Activated naive CD8-positive, alpha-beta T cell treated with anti-CD3 and anti-CD28 coated beads, Interleukin-2, amount 10 ng/mL, durations not matched to agents 7 days and 5 days (primary cell): ENCODE measurements at places on chromosomes 3 and 15. TPM values are rescaled to one million over a fixed set of nuclear protein-coding genes. Genes with fewer than 3 reads are reported as not detected.

GRCh38 chr3:16286161-16286560 is 21.1 kb downstream of the OXNAD1 start:
- peak; percentile 56 for DNase-seq

- DNase-seq: no peak
Measured at GRCh38 chr3:23183731-23184130, 19.4 kb upstream of the UBE2E2 start.

The CFAP44 gene
- 10.7 TPM for total RNA-seq

GRCh38 chr3:79314962-79315361 is 452.8 kb downstream of the ROBO1 start:
- DNase-seq: no peak

The SIDT1 gene
- total RNA-seq: 48.3 TPM

- DNase-seq: no peak
Measured at GRCh38 chr3:25150199-25150598, 277.9 kb upstream of the RARB start.

GRCh38 chr3:185976977-185977678 is 39.3 kb upstream of the TRA2B start:
- peak; percentile 88 for DNase-seq

The GOLGA8M gene
- 7.7 TPM for total RNA-seq

- DNase-seq: no peak
Measured at GRCh38 chr3:126402178-126402577, 7.5 kb downstream of the CFAP100 start.

DNA sequence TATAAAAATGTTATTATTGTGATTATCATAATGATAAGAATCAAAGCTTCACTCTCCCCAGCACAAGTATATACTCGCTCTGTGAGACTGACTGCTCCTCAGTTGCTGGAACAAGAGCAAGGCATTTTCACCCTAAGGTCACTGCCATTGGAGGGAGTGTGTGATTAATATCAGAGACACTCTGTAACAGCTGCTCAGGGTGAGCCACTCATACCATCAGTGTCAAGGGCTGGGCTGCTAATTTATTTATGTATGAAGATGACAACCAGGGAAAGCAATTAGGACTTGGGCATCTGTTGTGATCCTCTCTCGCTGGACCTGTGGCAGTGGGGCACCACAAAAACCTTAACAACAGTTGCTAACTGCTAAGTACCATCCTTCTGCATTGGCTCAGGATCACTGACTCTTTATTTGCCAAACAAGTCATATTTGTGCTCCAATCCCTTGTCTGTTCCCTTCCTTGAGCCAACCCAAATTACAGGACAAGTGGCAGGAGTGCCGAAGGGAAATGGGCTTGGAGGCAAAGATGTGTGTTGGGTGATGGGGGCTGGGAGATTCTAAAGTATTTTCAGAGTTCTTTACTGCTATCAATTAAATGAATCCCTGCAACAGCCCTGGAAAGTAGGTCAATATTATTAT is 297.5 kb upstream of the STT3B start:
- no peak for DNase-seq

DNA sequence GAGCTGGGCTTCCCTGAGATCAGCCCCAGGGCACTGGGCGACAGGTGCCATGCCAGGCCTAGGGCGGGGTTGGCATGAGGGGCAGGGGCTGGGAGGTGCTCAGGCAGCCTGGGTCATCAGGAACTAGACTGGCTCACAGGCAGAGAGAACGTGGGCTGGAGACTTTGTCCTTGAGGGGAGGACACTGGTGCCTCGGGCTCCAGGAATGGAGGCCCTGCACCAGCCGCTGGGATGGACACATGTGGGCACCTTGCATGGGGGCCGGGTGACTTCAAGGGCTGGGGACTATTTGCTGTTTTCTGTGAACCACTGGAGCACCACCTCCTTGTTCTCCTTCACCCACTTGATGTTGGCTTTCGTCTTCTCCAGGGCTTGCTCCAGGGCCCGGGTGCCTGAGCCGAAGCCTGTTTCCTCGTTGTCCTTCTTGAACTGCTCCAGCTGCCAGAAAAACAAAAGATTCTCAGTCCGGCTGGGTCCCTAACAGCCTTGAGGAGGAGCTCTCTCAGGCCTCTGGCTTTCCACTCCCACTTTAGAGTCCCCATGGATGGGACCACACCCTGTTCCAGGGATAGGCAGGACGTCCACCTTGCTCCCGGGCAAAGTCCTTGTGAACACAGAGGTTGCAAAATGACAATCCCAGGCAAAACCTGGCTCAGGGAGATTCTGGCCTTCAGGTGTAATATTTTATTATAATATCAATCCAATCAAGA is 9.1 kb downstream of the MESP2 start:
- DNase-seq: no peak

The RASGRF1 gene
- total RNA-seq: not detected

- DNase-seq: no peak
Measured at GRCh38 chr3:25783661-25784512, 644 bp upstream of the NGLY1 start.

GRCh38 chr15:41690636-41691035 is 30.4 kb downstream of the MGA start:
- DNase-seq: no peak

DNA sequence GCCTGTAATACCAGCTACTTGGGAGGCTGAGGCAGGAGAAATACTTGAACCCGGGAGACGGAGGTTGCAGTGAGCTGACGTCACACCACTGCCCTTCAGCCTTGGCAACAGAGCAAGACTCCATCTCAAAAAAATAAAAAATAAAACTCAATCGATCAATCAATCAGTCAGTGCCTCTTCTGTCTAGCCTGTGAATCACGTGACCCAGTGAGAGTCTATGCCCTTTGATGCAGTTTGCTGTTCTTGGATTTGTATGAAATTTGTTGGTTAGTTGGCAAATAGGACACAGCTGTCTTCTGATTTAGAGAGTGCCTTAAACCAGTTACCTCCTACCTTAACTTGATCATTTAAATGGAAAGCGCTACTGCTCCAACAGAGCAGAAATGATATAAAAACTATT is 3.6 kb upstream of the RBMS3 start:
- no peak for DNase-seq

- no peak for DNase-seq
Measured at GRCh38 chr3:16300881-16301359, 35.9 kb downstream of the OXNAD1 start.

The PLA2G4D gene
- total RNA-seq: not detected

DNA sequence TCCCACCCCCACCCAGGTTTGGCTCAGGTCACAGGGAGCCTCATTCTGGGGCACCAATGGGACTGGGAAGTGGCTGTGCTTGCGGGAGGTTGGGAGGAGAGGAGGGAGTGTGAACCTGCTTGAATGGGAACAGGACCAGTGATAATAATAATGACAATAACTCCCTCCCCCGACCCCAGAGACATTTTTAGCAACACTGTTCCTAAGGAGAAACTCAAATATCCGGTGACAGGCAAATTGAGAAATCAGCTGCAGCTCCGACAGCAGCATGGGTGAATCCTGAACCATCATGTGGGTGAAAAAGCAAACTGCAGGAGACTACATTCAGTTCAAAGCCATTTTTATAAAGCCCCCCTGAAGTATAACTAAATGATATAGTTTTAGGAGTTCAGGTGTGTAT is 11.6 kb upstream of the RPL29 start:
- no peak for DNase-seq

DNA sequence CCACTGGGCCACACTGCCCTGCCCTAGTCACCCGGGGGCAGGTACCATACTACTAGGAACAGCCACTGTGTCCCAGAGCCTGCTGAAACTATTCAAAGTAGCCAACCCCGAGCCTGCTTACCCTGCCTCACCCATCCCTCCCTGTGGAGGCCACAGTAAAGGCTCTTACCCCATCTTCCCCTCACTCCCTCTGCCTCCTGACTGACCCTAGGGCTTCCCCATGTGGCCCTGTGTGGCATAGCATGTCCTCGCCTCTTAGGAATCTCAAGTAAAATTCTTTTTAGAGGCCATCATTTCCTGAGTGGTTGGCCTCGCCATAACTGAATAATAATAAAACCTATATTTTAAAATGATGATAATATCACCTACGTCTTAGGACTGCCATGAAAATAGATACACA is 112.2 kb upstream of the SLC6A11 start:
- DNase-seq: no peak

DNA sequence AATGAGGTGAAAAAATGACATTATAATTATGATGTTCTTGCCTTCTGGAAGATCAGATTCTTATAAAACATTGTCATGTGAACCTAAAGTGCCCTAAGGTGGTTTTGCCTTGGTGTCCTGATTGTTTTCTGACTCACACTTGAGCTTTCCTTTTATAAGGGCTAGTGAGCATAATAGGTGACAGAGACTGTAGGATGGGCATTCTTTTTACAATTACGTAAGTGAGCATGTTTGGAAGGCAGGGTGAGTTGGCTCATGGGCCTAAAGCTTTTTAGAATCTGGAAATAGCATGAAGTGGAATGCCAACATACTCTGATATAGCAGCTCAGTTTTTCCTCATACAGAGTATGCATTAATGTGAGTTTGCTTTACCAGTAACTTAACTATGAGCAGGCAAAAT is 41.2 kb downstream of the CRYBG3 start:
- DNase-seq: no peak

- no peak for DNase-seq
Measured at GRCh38 chr3:95476534-95476933, 1337.9 kb upstream of the EPHA6 start.

GRCh38 chr3:146421819-146422759 is 47.3 kb downstream of the PLSCR2 start:
- no peak for DNase-seq

DNA sequence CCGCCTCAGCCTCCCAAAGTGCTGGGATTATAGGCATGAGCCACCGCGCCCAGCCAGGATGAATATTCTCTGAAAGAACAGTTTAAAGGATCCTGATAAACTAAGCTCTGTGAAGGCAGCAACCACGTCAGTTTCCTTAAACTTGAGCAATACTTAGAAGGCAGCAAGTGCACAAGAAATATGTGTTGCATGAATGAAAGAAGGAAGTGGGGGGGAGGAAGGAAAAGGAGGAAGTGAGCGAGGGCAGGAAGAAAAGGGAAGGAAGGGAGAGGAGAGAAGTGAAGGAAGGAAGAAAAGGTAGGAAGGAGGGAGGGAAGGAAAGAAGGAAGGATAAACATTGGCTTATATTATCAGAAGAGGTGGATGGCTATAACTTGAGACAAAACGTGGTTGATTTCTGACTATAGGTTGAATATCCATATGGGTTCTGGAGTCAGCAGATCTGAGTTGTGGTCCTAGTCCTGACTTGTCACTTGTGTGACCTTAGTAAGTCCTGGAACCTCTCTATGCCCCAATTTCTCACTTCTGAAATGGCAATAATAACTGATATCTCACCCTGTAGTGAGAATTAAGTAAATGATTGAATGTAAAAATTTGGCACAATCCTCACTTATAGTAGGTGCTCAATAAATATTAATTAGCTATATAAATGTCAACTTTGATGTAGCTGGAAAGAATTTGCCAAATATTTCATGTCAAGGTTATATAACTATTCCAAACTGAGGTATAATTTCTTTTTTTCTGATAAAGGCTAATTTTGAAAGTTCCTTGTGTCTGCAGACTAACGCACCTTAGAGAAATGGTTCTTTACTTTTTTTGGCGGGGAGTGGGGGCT is 12.0 kb upstream of the SEMA4B start:
- DNase-seq: no peak

DNA sequence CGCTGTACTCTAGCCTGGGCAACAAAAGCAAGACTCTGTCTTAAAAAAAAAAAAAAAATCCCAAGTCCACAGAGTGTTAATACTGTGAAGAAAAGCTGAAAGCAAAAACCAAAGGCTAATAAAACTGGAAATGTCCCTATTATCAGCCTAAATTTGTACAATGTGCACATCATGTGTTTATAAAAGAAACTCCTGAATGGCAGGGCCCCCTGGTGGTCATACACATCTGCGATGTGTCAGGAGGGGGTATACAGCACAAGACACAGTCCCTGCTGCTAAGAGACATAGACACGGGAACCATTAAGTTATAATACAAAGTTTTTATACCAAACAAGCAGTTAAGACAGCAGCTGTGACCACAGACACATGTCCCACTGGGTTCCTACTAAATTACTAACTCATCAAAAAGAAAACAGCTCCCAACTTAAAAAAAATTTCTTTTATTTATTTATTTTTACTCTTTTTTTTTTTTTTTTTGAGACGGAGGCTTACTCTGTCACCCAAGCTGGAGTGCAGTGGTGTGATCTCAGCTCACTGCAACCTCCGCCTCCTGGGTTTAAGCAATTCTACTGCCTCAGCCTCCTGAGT is 31.0 kb downstream of the IDH2 start:
- DNase-seq: peak; percentile 70

DNA sequence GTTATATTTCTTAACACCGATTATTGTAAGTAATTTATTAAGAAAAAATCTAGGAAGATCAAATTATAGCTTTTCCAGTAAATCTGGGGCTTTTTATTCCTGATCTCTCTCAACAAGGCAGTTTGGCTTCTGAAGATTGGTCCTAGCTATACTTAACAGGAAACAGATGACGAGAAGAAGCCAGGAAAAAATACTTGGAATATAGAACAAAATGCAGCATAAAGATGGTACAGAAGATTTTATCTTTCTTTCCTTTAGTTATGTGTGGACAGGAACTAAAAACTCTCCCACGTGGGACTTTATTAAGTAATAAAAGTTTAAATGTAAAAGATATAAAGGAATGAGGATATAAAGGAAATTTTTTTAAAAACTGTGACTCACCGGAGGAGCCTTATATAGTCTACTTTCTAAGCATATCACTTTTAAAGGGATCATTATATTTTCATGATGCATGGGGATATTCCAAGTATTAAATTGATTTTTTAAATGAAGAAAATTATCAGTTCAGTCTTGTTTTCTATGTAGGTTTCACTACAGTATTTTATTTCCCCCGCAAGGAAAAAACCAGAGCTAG is 8.2 kb downstream of the B3GNT5 start:
- no peak for DNase-seq

The HDC gene
- 0.22 TPM for total RNA-seq

The CERS3 gene
- 0.44 TPM for total RNA-seq

- no peak for DNase-seq
Measured at GRCh38 chr3:42451116-42451515, 40.7 kb upstream of the LYZL4 start.

The FBXO40 gene
- total RNA-seq: not detected

The ITIH3 gene
- total RNA-seq: not detected

The IGSF11 gene
- total RNA-seq: 2.4 TPM

DNA sequence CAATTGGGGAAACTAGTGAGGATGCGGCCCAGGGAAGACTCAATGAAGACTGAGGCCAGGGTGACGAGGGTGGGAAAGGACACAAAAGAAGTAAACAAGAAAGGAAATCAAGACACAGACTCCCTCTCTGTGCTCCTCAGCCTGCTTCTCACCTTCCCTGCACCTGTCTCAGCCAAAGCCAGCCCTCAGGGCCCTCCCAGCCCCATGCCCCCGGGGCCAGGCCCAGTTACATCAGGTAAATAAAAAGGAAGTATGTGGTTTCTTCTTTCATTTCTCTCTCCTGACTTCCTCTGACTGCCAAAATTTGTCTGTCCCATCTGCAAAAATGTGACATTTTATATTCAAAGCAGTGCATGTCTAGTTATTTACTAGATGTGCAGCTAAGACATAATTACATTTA is 328.0 kb downstream of the UACA start:
- no peak for DNase-seq

GRCh38 chr3:80785475-80785874 is 976.0 kb downstream of the GBE1 start:
- no peak for DNase-seq
